ENCODE measurements at places on chromosomes 5 and 9.

DNA sequence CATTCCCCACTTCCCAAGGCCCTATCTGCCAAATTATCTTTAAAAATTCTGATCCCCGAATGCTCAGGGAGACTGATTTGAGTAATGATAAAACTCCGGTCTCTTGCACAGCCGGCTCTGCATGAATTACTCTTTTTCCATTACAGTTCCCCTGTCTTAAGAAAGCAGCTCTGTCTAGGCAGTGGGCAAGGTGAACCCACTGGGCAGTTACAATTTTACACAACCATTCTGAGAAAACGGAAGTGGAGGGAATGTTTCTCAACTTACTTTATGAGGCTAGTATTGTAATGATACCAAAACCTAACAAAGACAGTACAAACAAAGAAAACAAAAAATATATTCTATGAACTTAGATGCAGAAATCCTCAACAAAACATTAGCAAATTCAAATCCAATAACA is 100.0 kb downstream of the MCTP1 start:
- no peak for DNase-seq

DNA sequence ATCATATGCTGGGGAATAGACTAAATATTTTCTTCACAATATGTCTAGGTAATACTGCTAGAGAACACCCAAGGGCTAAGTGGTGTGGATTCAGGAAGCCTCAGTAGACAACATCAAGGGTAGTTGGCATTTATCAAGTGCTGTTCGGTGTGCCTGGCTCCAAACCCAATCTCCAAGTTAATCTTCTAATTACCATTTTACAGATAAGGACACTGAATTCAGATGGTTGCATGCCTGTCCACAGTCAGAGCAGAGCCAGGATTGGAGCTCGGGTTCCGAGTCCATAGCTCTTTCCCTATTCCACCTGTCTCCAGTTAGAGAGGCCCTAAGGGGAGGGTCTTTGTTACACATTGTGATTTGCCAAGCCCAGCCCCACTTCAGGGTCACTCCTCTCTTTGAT is 58.2 kb downstream of the FGF18 start:
- DNase-seq, result no peak

DNA sequence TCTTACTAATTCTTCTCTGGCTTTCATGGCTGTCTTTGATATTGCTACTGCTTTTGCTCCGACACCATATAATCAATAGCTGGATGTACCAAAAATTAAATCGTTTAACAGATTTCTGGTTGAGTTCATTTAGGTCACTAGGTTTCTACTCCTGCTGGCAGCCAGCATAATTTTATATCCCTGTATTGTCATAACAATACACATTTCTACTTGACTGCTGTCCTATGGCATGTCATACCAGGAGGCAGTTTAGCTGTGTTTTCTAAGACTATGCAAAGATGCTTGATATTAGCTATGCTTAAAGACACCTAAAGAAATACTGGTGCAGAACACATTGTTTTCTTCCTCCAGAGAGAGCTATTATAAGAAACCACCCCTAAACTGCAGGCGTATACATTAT is 337.2 kb upstream of the CDH6 start:
- no peak for DNase-seq

GRCh38 chr9:90074316-90074962 is 469.6 kb downstream of the GADD45G start:
- no peak for DNase-seq

DNA sequence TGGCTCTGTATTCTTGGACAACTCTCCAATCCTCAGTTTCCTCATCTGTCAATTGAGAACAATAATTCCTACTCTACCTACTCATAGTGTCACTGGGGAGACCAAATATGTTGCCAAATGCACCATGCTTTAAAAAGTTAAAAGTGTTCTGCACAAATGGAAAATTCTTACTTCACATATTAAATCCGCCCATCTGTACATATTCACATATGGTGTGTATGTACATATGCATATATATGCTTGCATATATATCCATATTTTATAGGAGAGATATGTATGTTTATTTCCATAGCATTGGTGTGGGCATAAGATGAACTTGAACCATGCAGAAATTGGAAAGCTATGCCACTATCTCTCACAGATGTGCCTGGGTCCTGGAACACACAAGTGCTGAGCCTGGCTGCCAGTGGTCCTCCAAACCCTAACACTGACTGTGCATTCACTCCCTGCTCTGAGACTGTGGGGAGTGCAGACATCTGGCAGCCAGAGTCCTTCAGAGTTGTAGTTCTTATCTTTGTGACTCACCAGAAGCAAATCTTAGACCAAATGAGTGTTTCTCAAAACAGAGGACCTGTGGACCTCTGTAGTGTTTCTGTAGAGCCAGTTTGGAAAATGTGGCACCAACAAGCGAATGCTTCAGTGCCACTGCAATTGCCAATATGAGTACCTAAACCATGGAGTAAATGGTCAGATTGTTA is 168.7 kb downstream of the GRIA1 start:
- no peak for DNase-seq

- no peak for DNase-seq
Measured at GRCh38 chr5:67425514-67425913, 228.9 kb upstream of the CD180 start.

DNA sequence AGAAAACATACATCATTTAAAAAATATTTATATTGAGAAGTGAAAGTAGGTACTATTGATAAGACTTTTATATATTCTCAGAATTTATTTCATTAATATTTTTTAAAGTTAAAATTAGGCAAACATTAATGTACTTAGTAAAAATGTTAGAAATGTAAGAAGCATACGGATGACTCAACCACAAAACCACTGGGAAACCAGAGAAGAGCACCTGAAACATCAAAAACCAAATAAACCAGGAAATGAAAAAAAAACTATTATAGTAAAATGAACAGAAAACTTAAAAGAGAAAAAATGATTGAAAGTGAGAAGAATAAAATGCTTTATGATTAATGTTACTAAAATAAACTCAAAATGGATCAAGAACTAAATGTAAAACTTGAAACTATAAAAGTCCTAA is 233.2 kb upstream of the DAB2 start:
- DNase-seq, result no peak

DNA sequence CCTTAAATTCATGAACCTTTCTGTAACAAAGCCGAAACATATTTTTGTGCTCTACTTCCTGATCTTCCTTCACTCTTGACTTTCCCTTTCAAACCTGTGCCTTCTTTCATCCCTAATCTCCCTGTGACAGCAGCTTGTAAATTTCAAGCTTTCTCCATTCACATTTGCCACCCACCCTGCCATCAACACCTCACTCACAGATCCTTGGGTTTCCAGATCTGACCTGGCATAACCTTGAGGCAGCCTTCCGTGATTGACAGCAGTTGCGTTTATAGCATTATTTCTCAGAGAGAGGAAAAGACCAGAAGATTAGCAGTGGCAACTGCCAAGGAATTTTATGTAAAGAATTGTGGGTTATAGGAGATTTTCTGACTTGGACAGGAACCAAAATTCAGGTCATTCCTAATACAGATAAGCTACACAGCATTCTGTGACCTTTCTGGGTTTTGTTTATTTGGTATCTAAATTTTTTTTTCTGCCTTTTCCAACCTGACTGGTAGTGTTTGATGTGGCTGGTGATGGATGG is 260.0 kb downstream of the NR2F1-AS1 start:
- no peak for DNase-seq

- DNase-seq, result no peak
Measured at GRCh38 chr5:148873690-148874485, 47.5 kb downstream of the ADRB2 start.

GRCh38 chr9:16960084-16960483 is 89.6 kb upstream of the BNC2 start:
- DNase-seq, result no peak

- no peak for DNase-seq
Measured at GRCh38 chr5:13595978-13596377, 348.5 kb downstream of the DNAH5 start.

DNA sequence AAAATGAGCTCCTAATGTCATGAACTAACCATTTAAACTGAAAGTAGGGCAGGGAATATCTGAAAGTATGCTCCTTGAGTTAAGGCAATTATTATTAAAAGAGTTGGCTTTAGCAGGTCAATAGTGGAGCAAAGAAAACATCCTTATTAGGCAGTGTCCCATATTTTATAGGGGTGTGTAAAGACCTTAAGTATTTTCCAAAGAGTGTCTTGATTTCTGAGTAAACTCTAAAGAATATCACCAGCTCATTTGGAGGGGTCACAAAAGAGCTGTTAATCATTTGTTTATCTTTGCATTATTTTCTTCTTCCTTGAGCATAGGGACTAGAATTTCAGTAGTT is 109.3 kb downstream of the MUSK start:
- no peak for DNase-seq

- DNase-seq, result no peak
Measured at GRCh38 chr5:167049043-167049663, 1242.3 kb upstream of the WWC1 start.

DNA sequence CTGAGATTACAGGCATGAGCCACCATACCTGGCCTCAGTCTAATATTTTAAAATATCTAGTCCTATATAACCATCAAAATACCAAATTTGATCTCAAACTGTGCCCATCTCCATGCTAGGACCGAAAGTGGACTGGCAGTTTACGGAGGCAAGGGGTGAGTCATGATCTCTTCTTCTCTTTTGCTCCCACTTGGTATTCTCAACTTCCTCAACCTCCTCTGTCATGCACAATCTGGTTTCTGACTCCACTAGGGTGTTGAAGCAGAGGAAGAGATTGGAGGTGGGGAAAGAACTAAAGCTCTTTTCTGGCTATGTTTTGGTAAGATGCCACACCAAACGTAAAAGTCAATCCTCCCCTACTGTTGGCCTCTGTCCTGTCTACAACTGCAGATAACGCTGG is 55.9 kb upstream of the CEMIP2 start:
- no peak for DNase-seq

DNA sequence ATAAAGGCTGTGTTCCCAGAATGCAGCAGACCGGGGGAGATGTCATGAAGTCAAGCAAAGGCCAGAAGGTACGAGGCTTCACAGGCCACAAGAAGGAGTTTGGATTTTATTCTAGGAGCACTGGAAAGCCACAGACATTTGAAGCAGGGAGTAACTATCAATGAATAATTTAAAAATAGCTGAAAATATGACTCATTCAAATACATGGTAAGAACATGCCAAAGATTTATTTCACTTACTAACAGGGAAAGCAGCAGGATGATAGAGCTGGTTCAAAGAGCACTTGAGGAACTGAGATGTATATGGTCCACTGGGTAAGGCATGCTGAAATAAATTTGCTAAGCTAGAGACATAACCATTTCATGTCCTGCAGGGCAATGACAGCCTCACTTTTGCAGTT is 53.2 kb downstream of the MSX2 start:
- no peak for DNase-seq

GRCh38 chr5:150448952-150449516 is 505 bp downstream of the RPS14 start:
- no peak for DNase-seq

DNA sequence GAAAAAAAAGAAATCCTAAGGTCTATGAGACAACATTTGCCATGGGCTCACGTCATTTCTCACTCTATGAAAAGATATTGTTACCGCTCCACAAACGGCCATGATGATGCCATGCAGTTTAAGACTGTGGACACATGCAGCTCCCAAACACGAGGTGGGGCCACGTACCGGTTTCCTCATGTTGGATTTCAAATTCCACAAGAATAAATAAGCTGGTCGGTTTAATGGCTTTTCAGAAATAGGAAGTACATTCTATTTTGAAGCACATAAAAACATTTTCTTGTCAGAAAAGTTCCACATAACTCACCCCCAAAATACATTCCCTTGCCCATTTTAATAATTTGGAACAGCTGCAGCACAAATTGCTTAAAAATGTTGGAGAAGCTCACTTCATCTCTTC is 130.6 kb downstream of the MYO10 start:
- no peak for DNase-seq

DNA sequence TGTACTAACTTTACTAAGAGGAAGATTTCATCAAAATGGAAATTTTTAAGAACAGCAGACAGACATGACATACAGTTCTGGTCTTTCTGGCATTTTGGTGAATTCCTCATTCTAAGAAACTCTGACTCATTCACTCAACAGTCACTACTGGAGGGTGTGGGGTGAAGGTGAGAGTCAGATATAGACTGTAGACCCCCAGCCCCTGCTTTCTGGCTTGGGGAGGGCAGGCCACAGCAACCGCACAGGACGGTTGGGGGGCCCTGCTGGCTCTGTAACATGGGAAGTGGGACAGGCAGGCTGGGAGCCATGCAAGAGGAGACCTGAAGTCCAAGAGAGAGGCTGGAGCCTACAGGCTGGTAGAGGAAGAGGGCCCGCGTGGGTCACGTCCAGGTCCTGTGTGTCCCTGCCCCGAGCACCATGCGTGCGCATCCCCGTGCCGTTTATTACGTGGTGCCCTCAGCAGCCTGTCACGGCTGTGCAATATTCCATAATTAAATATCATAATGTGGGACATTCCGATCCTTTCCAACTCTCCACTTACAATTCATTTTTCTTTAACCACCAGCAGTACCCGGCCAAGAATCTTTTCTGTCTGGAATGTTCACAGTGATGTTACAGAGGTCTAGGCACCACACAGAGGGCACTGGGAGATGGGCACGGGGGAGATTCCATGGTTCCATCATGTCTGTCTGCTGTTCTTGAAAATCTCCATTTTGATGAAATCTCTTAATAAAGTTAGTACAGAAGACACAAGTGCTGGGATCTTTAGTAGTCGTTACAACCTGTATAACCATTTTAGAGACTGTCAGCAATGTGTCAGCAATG is 75.5 kb downstream of the SEMA4D start:
- DNase-seq, result no peak

DNA sequence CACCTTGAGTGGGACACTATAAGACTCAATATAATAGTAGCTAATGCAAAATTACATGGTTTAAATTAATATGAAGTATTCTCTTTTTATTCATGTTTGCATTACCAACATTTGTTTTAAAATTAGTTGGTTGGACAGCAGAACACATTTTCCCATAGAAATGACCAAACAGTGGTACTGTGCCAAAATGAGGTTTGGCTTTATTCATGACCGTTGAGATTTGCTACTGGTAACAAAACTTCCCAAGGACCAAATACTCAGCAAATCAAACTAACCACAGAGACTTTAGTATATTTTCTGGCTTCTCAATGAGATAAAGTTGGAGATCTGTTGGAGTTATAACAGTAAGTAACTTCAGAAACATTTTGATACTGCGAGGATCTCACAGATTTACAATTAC is 637.8 kb upstream of the MEF2C start:
- no peak for DNase-seq

DNA sequence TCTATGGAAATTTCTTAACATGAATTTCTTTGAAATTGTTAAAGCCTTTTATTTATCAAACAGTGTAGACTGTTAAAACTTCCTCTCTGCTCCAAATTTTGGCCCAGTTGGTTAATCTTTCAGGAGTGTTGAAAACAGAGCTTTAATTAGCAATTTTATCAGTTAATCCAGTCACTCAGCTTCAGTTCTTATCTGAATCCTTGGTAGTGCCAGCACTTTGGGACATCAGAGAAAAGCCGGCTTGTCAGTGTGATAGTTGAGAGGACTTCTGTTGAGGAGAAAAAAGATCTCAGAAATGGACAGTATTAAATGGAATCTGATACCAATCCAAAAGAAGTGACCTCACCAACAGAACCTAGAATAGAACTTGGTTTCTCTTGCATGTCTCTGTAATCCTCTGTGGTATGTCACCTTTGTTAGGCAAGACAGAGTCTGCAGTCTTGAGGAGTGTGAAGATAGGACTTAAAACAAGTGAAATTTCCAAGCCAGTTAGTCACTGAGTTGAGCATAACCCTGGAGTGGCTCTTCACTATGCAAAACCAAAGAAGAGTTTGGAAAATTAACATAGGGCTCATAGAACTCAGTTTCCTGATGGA is 251.8 kb downstream of the NNT start:
- no peak for DNase-seq

- DNase-seq, result no peak
Measured at GRCh38 chr9:113522858-113523257, 59.3 kb downstream of the RGS3 start.

- no peak for DNase-seq
Measured at GRCh38 chr9:71010258-71010657, 111.2 kb downstream of the TRPM3 start.
